ENCODE measurements at places on chromosomes 2 and 18. TPM values are rescaled to one million over a fixed set of nuclear protein-coding genes. Genes with fewer than 3 reads are reported as not detected.

DNA sequence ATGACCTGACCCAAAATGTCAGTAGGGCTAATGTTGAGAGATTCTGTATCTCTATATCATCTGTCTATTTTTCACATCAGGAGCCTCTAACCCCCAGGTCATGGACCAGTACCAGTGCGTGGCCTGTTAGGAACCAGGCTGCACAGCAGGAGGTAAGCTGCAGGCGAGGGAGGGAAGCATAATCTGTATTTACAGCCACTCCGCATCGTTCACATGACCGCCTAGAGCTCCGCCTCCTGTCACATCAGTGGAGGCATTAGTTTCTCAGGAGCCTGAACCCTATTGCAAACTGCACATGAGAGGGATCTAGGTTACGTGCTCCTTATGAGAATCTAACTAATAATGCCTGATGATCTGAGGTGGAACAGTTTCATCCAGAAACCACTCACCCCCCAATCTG, 180.6 kb downstream of the RDH14 start:
- DNase-seq: no peak

Gene KCNIP3
- total RNA-seq: 8.4 TPM

Gene SYT4
- total RNA-seq: not detected

DNA sequence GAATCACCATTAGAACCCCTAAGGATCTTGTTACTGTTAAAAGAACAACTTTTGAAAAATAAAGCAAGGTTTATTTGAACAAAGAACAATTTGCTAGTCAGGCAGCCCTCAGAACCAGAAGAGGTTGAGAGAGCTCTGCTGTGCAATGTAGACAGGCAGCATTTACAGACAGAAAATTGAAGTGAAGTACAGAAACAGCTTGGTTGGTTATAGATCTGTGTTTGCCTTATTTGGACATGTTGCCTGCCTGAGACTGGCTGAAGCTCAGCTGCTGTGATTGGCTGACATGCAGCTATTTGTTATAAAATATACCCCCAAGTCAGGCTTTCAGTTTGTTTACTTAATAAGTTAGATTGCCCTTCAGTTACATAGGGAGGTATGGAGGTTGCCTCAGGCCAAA, 12.5 kb downstream of the MSTN start:
- DNase-seq: no peak

Gene RBMS1
- total RNA-seq: 53.0 TPM

Gene RSAD2
- 3.4 TPM for total RNA-seq

DNA sequence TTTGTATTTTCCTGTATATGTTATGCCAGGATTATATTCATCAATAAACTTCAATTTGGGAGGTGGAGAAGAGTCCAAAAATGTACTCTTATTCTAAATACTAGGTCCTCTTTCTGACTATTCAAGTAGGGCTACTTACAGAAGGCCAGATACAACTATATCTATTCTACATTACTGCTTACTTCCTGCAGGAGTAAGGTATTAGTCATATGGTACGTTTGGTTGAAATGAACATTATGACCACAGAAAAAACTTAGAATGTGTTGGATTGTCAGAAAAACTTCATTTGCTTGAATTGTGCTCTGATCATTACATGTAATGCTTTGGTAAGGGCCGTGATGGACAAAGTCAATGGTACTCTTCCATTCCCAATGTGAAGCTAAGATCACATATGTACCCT, 35.0 kb downstream of the STAT4 start:
- no peak for DNase-seq
